Activated T-cell treated with anti-CD3 and anti-CD28 coated beads for 24 hours (primary cell): ENCODE measurements at places on chromosomes 3 and 15.

DNA sequence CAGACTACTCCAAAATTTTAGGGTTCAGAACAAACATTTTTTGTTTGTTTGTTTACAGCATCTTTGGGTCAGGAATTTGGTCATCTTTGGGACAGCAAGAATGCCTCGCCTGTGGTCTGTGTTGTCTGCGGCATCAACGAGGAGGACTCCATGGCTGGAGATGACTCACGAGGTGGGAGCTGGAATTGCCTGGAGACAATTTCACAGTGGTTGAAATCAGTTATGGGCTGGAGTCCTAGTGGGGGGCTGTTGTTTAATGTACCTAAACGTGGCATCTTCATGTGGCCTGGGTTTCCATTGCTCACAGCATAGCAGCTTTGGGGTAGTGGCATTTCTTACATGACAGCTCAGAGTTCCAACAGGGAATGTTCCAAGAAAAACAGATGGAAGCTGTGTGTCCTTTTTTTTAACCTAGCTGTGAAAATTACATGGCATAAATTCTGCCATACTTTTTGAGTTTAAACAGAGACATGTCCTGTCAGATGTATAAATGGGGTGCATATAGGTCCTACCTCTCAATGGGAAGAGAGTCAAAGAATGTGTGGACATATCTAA lies 507.3 kb upstream of the CBLB start:
- no peak for DNase-seq

GRCh38 chr3:153614563-153614962 lies 452.5 kb downstream of the RAP2B start:
- no peak for DNase-seq

- DNase-seq: no peak
These were observed 779 bp upstream of the CTNNB1 start for GRCh38 chr3:41198526-41198925.

DNA sequence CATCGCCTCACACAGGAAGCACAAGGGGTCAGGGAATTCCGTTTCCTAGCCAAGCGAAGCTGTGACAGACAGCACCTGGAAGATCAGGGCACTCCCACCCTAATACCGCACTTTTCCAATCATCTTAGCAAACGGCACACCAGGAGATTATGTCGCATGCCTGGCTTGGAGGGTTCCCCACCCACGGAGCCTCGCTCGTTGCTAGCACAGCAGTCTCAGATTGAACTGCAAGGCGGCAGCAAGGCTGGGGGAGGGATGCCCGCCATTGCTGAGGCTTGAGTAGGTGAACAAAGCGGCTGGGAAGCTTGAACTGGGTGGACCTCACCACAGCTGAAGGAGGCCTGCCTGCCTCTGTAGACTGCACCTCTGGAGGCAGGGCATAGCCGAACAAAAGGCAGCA lies 384.8 kb downstream of the CNTN6 start:
- DNase-seq: no peak

DNA sequence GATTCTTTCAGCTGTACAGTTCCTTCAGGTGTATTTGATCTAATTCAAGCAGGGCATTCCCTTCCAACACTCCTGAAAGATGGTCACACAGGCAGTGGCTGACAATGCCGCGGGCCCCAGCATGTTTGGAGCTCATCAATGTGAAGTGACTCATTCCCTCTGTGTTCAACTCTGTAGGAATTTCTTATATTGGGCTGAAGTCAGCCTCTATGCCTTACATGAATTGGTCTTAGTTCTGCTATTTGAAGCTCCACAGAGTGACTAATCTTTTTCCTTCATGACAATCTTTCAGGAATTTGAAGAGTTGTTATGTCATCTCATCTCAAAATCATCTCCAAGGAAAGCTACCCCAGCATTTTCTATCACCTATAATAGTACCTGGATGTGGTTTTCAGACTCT lies 142.5 kb upstream of the C2CD4B start:
- no peak for DNase-seq

- no peak for DNase-seq
These were observed 66.7 kb upstream of the PRICKLE2 start for GRCh38 chr3:64291956-64292355.

- no peak for DNase-seq
These were observed 269.7 kb downstream of the ABHD5 start for GRCh38 chr3:43960448-43960840.

GRCh38 chr15:96501362-96501761 lies 170.9 kb downstream of the NR2F2 start:
- no peak for DNase-seq

DNA sequence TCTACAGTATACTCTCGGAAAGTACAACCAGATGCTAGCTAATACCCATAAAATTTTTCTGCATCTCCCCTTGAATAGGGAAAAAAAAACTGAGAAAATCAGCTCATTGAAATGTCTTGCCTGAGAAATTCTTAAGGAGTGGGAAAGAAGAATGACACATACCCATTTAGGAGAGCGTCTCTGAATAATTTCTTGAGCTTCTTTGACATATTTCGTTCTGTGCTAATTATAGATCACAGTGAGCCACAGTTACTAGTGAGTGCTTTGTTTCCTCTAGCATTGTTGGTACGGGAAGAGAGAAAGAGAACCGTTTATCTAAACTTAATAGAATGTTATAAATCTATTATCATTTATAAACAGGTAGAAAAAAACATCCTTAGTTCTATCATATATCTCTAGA lies 588.4 kb downstream of the UNC13C start:
- no peak for DNase-seq

DNA sequence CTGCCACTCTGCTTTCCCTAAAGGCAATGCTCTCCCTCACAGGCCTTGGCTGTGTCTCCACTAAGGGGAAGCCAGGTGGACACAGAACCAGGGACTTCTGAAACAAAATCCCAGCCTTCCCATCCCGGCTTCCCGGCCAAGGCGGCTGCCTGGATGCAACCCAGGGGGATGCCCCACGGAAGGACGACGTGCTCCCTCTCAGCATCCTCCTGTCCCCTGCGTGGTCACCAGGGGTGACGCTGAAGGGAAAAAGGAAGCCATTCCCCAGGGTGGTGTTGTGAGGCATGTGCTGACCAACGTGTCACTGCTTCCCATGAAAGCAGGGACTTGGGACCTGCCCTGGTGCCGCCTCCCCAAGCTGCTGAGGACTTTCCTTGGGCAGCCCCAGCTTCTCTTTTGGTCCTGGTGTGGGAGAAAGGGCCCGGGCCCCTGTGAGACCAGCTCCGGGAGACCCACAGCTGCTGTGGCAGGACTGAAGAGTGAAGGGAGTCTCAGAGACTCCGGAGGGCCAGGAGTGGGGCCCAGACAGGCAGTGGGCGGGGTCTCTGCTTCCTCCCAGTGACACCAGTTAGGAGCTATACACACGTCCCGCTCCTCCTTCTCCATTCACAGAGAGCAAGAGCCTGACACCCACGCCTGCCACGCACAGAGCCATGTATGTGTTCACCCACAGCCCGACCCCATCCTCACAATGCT lies 139.2 kb downstream of the NUP210 start:
- DNase-seq: no peak

- DNase-seq: no peak
These were observed 9.1 kb downstream of the GK5 start for GRCh38 chr3:142216321-142216720.

DNA sequence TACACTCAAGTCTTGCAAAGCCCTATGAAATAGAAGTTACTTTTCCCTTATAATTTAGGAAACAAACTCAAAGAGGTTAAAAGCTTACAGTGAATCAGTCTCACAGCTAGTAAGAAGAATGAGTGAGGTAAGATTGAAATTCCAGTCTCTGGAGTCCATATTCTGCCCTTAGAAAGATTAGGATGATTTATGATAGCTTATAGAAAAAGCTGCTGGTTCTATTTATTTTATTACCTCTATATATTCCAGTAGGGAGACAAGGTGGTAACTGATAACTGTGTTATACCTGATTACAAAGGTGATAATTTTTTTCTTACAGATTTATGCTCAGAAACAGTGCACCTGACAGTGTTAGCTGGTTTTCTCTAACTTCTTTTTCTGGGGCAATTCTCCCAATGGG lies 34.1 kb upstream of the SPESP1 start:
- no peak for DNase-seq

GRCh38 chr3:25856902-25857518 lies 67.1 kb downstream of the OXSM start:
- DNase-seq: no peak

- no peak for DNase-seq
These were observed 8.3 kb upstream of the MAP1A start for GRCh38 chr15:43508991-43509659.

GRCh38 chr3:180789774-180790173 lies 110.5 kb upstream of the CCDC39 start:
- no peak for DNase-seq

DNA sequence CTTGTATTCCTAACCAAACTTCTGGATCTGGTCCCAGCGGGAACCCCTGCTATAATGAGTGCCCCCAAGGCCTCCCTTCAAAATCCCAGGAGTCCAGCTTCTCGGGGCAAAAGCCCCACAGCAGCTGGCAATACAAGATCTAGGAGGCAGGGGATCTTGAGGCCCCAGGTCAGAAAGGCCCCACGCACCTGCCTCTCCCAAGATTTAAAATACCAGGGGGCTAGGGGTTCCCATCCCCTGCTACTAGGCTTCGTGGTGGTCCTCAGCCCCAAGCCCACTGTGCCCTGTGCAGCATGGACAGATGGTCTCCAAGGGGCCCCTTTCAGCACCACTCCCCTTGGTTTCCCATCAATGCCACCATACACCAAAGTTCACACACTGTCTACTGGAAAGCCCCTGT lies 15.8 kb upstream of the CYP11A1 start:
- no peak for DNase-seq

GRCh38 chr3:189334064-189334920 lies 162.5 kb downstream of the TPRG1 start:
- DNase-seq: no peak

GRCh38 chr15:65344214-65344913 lies 33.4 kb downstream of the IGDCC3 start:
- no peak for DNase-seq

DNA sequence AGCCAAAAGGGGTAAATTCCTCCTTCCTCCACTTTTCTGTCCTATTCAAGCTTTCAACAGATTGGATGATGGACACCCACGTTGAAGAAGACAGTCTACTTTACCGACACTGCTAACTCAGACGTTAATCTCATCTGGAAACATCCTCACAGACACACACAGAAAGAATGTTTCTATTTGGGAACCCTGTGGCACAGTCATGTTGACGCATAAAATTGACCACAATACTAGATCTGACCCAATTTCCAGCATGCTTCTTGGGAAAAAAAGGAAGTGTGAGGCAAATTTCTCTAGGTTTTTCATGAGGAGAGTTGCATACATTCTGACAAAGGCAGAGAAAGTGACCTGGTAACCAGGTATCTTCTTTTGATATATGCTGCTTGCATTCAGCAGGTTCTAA lies 594.1 kb downstream of the FGF12 start:
- no peak for DNase-seq

- no peak for DNase-seq
These were observed 69.8 kb downstream of the SQOR start for GRCh38 chr15:45704329-45705249.

- DNase-seq: no peak
These were observed 121.7 kb downstream of the TGFBR2 start for GRCh38 chr3:30728143-30728542.

DNA sequence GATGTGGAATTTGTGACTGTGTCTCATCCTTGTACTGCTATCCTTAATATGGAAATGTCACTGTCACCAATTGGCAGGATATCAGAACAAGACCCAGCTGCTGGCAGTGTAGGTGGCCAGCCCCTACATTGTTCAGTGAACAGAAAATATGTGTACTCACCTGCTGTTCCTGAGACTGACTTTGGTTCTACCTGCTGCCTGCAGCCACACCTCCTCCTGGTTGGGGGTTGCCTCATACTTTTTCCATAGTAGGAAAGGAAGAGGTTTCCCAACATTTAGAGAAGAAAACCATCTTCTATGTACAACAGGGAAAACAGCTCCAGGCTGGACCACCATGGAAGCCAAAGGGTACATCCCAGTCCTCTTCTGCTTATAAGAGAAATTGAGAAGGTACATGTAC lies 35.9 kb downstream of the SLC12A1 start:
- DNase-seq: no peak

DNA sequence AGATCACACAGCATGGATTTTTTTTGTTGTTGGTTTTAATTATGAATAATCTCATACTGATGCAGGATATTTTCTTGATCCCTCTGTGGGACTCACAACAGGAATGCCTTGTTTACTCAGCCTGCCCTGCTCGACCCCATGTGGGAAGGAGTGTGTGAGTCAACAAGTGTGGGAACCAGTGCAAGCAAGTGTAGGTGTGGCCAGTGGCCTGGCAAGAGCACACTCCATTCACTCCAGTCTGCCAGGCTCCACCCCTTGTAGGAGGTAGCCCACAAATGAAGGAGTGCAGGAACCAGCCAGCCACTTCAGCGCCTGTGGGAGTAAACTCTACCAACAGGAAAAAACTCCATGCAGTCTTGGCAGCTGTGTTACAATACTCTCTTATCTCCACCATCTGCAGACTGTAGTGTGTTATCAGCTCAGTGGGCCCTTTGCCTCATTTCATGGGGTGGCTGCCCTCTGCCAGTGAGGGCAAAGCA lies 393.6 kb downstream of the OTOL1 start:
- DNase-seq: no peak

DNA sequence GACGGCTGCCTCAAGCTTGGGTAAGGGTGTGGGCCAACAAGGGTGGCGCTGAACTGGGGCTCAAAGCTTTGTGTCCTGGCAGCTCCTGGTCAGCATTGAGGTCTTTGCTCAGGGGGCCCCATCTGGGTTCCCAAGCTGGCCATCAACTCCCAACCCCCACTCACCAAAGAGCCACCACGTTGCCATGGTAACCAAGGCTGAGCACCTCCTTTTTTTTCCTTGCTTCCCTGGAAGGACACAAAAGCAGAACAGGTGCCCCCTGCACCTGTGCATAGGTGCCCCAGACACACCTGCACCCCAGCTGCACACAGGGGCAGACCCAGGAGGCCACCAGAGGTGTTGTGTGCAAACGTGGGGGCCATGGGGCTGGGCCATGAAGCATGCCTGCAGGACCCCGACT lies 16.5 kb downstream of the UROC1 start:
- no peak for DNase-seq

- DNase-seq: no peak
These were observed 35.9 kb downstream of the ITGA11 start for GRCh38 chr15:68396068-68396467.

DNA sequence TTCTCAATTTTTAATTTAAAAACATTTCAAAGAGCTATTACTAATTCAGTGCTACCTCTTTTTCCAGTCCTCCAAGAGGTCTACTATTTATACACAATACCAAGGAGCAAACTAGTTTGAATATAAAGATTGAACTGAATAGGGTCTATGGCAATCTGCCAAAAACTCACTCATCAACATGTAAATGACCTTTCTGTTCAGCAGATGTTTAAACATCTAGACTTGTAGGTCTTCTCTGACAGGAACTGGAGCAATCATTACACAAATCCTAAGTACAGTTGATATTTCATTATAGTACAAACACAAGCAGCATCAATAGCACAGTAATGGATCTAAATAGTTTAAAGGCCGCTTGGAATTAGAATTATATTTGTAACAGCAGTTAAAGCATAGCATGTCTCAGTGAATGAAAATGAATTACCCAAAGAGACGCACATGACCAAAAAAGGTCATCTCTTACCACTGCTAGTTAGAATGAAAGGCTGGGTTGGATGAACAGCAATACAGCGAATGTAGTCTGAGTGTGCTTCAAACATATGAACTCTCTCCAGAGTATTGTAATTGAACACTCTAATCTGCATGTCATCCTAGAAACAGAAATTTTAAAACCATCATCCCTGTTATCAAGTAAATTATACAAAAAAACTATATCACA lies 10.7 kb downstream of the COPB2 start:
- DNase-seq: no peak

GRCh38 chr3:162534431-162534830 lies 1037.8 kb downstream of the OTOL1 start:
- no peak for DNase-seq

GRCh38 chr15:73691396-73691795 lies 7.2 kb downstream of the CD276 start:
- DNase-seq: no peak
